ENCODE measurements at places on chromosomes 12 and 14.

- DNase-seq = no peak
These were observed 529 bp downstream of the PHLDA1 start for GRCh38 chr12:76031081-76031413.

GRCh38 chr12:10130042-10130441, at the start of gene CLEC7A:
CLEC7A (minus strand) TSS chr12:10130199; CDS start chr12:10130082, 117 bp downstream.
- DNase-seq = no peak

GRCh38 chr14:60933920-60934655, 46.8 kb downstream of the TRMT5 start:
- no peak for DNase-seq

DNA sequence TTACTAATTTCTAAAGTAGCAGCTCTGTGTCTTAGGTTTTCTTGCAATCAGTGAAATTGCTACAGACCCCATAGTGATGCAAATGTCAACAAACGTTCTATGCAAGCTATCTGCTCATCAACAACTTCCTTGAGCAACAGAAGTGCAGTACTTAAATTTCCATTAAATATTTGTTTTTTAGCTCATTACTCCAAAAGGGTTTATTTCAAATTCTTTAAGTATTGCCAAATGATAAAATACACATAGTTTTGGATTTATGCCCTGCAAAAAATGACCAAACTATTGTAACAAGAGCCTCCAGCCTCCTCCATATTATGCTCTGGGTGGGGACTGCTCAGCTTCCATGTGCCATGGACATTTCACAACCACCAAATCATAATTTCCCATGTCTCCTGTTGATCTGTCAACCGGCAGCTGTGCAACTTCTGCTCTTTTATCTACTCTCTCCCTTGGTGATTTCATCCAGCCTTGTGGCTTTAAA, 4.4 kb downstream of the BDKRB1 start:
- no peak for DNase-seq

GRCh38 chr14:65972891-65973290, 513.3 kb upstream of the CCDC196 start:
- DNase-seq = no peak

DNA sequence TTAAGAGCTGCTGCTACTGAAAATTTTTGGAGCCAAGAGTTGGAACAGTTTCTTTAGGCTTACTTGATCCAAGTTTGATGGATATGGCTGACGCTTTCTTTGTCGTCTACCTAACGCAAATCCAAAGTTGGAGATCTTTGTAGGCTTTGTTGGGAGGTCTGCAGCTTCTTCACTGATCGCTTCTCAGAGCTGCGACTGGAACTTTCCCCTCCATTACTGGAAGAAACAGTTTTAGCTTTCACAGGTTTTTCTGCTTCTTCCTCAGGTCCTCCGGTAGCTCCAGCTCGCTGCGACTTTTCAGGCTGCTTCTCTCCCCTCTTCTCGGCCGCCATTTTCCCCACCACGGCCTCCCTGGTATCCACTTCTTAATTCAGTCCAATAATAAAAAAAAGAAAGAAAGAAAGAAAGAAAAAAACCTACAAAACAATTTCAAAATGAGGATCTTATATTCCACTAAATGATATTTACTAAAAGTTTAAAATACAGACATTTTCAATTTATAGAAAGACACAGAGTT, 178.1 kb upstream of the HMGA2 start:
- no peak for DNase-seq

- no peak for DNase-seq
These were observed 215.0 kb upstream of the MYL2 start for GRCh38 chr12:111135293-111135832.

DNA sequence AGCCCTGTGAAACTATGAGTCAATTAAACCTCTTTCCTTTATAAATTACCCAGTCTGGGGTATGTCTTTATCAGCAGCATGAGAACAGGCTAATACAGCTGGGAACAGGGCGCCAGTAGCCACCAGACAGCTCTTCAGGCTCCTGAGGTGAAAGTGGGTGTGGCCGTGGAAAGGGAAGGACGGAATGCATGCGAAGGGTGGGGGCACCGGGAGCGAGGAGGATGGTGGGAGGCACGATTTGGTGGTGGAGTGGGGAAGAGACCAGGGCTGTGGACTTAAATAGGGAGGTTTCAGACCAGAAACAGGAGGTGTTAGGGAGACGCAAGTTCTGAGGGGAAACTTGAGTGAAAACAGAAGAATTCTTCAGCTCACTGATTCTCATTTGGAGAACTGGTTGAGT, 44.1 kb upstream of the CHST11 start:
- no peak for DNase-seq

GRCh38 chr12:77349689-77350370, 284.5 kb upstream of the E2F7 start:
- DNase-seq = no peak

- DNase-seq = no peak
These were observed 62.7 kb downstream of the ERC1 start for GRCh38 chr12:1053690-1054089.

DNA sequence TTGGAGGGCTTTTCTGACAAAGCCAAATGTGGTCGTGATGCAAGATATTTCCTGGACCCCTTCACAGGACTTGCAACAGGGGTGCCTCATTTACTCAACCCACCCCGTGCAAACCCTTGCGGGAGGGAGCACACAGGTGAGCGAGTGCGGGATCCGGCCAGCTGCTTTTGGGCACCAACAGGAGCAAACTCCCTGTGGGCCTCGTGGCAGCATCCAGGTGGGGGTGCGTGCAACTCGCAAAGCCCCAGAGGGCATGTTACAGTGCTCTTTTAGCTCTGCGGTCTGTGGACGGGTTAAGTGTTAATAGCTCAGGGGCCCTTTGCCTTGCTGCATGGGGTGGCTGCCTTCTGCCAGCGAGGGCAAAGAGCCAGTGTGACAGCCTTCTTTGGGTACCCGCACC, 707.6 kb upstream of the MDGA2 start:
- DNase-seq = no peak

- DNase-seq = no peak
These were observed 60.0 kb downstream of the PLEKHA5 start for GRCh38 chr12:19189522-19189921.

- DNase-seq = no peak
These were observed at the start of gene CCDC60 for GRCh38 chr12:119334430-119335170. CCDC60 (plus strand) TSS chr12:119334729; CDS start chr12:119335177, 448 bp downstream.

- no peak for DNase-seq
These were observed 440.7 kb upstream of the PDE3A start for GRCh38 chr12:19927661-19928060.

GRCh38 chr12:3698218-3698974, 54.5 kb downstream of the CRACR2A start:
- no peak for DNase-seq

DNA sequence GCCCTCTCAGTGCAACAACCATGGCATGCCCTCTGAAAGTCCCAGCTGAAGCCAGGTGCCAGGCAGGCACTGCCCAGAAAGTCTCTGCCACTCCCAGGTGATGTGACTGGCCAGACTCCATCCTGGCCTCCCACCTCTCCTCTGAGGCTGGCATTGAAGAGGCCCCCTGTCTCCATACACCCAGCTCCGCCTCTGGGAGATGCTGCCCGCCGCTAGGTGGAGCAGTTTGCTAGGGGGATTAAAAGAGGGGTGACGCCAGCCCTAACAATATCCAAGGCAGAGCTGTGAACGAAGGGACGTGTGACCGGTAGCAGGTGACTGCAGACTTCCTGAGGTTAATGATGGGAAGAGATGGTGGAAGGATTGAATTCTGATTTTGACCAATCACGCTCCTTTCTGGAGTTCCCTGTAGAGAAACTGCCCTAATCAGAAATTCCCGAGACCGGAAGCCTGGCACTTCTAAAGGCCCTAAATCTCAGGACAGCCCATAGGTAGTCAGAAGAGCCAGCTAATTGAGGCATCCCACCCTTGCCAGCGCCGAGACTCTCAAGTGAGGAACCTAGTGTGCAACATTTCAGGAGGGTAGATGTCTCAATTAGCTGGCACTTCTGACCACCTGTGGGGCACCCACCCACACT, 8.3 kb upstream of the PLEK2 start:
- DNase-seq = peak; percentile 32

DNA sequence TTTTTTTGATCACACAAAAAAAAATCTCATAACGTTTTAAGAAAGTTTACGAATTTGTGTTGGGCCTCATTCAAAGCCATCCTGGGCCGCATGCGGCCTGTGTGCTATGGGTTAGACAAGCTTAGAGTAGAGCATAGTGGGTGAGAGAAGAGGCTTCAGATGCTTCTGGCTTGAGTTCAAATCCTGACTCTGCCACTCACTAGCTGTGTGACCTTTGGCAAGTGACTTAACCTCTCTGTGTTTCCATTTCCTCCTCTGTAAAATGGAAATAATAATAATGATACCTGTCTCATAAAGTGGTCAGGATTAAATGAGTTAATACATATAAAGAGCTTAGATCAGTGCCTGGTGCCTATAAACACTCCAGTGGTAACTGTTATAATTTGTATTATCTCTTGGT, 6.2 kb downstream of the P2RX4 start:
- no peak for DNase-seq

GRCh38 chr14:68927089-68927488, 52.0 kb downstream of the ACTN1 start:
- no peak for DNase-seq

GRCh38 chr12:115464111-115464581, 780.2 kb upstream of the TBX3 start:
- no peak for DNase-seq

DNA sequence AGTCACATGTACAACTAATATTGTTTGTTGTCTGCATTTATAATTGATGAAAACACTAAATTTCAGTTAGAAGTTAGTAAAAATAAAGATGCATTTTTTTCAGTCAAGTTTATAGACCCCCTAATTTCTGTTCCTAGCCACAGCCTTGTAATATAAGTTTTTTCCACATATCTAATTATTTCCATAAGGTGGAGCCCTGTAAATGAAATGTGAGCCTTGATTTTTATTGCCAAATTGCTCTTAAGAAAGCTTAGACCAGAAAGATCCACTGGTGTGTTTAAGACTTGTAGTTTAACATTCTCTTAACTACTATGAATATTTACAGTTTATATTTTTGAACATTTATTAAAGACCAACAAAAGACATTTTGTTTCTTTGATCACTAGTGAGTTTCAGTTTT, 322.1 kb upstream of the RGS6 start:
- no peak for DNase-seq

DNA sequence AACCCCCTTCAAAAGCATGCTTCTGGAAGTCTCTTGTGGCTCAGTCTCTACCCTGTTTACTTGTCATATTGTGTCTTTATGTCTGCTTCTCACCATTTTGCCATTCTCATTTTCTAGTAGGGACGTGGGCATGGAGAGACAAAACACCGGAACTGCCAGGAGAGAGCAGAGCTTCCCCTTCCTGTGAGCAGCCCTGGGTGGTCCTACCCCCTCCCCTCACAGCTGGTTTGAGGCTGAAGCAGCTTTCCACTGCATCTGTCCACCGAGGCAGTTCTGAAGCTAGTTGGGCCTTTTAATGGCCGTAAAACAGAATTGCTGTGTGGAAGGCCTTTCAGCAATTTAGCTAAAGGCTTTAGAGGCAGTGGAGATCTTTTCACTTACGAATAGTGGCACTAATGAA, 77.0 kb downstream of the PELI2 start:
- DNase-seq = no peak

DNA sequence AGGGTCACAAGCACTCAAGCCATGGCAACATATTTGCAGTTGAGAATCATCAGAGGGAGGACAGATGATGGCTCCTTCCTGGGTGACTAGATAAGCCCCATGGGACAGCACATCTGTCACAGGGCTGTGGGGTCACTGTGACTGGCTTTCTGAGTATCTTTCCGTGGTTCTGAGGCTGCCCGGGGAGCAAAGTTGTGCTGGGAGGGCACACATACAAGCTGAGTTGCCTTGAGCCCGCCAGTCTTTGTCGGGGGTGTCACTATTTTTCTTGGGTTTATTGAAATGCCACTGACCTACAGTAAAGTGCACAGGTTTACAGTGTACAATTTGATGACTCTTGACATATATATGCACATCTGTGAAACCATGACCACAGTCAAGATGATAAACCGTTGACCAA, 17.2 kb upstream of the KIF26A start:
- no peak for DNase-seq

DNA sequence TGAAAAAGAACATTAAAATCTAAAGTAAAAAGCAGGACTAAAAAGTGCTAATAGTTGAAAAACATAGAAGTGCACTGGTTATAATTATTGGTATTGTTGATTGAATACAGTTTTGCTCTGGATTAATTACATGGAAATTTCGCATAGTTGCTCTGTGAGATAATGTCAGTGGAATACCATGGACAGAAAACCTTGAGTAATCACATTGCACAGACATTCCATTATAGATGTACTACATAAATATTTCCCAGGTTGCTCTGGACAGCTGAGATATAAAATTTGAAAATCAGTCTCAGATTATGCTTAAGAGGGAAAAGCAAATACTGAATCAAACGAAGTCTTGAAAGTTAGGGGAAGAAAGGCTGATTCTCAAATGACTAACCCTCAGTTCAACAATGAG, 439.3 kb upstream of the FLRT2 start:
- DNase-seq = no peak

DNA sequence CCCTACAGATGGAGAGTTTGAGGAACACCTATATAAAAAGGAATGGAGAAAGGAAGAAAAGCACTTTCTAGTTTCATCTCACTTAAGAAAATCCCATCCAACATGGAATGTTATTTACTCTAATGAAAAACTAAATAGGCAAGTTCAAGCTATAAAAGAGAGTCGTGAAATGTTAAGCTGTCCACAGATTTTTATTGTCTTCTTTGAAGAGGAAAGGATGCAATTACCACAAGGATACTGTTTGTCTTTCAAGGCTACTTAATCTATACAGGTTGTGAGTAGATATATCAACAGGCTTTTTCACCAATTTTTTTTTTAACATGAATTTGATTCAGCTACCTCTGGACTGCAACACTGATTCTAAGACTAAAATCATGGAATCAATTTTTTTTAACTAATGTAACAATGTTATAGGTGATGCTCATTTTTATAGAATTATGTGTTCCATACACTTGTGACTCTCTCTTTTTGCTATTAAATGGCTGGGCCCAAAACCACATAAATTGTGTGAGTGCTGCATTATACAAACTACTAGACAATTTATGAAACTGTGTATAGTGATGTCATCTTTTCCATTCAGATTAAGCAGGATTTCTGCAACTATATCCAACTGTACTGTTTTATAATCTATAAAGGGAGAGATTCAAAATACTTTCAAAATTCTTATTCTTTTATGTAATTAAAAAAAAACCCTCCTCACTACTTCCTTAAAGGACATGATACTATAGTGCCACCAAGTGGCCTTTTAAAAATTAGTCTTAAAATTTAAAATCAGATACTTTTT, 26.8 kb upstream of the BMAL2 start:
- DNase-seq = no peak

GRCh38 chr12:80217011-80217535, 117.7 kb downstream of the OTOGL start:
- no peak for DNase-seq

- no peak for DNase-seq
These were observed 231.6 kb downstream of the CACNA1C start for GRCh38 chr12:2284321-2284813.

DNA sequence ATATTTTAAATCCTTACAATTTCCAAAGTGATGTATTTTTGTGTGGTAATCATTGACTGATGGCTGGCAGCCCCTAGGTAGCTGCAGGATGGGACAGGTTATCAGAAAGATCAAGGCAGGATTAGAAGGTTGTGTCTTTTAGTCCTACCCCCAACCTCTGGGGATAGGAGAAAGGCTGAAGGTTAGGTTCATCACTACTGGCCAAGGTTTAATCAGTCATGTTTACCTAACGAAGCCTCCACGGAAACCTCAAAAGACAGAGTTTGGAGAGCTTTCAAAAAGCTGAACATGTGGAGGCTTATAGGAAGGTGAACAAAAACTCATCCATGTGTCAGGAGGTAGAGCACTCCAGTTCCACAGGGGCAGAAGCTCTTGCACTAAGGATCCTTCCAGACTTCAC, 77.5 kb upstream of the CD163 start:
- no peak for DNase-seq

Measured in activated T-cell treated with anti-CD3 and anti-CD28 coated beads, Interleukin-2, amount 50 U/mL, for 1 hour (primary cell).